ENCODE measurements at places on chromosomes 7 and 10. TPM values are rescaled to one million over a fixed set of nuclear protein-coding genes. Genes with fewer than 3 reads are reported as not detected.

Gene TMEM229A
- 0.14 TPM for total RNA-seq

Gene CPVL
- total RNA-seq, result 20.0 TPM

Gene GOLGA7B
- total RNA-seq, result 0.29 TPM

Gene FFAR4
- 28.7 TPM for total RNA-seq

Gene ITGB8
- 10.8 TPM for total RNA-seq

Gene RBP4
- total RNA-seq, result 5.2 TPM

DNA sequence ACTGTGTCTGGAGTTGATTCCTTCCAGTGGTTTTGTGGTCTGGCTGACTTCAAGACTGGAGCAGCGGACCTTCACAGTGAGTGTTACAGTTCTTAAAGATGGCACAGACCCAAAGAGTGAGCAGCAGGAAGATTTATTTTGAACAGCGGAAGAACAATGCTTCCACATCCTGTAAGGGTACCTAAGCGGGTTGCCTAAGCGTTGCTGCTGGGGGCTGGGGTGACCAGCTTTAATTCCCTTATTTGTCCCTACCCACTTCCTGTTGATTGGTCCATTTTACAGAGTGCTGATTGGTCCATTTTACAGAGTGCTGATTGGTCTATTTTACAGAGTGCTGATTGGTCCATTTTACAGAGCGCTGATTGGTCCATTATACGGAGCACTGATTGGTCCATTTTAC, 13.2 kb downstream of the AKR1B15 start:
- DNase-seq, result no peak

- no peak for DNase-seq
Observed at GRCh38 chr10:124649214-124649613, 95.0 kb downstream of the FAM53B start.

GRCh38 chr7:134367956-134368749, 51.4 kb upstream of the SLC35B4 start:
- DNase-seq, result no peak

GRCh38 chr7:16688249-16688648, 42.3 kb downstream of the BZW2 start:
- no peak for DNase-seq

- no peak for DNase-seq
Observed at GRCh38 chr7:132433301-132433700, 143.0 kb downstream of the PLXNA4 start.

- DNase-seq, result peak; percentile 44
Observed at GRCh38 chr7:3042861-3043489, 692 bp downstream of the CARD11 start.
